ENCODE measurements at places on chromosomes 4 and X.

GRCh38 chr4:85478576-85478975, 3.6 kb downstream of the ARHGAP24 start:
- DNase-seq, result no peak

- DNase-seq, result no peak
Measured at GRCh38 chr4:78363031-78363570, 188.5 kb upstream of the ANXA3 start.

GRCh38 chr4:41119867-41120295, 94.5 kb downstream of the APBB2 start:
- no peak for DNase-seq

DNA sequence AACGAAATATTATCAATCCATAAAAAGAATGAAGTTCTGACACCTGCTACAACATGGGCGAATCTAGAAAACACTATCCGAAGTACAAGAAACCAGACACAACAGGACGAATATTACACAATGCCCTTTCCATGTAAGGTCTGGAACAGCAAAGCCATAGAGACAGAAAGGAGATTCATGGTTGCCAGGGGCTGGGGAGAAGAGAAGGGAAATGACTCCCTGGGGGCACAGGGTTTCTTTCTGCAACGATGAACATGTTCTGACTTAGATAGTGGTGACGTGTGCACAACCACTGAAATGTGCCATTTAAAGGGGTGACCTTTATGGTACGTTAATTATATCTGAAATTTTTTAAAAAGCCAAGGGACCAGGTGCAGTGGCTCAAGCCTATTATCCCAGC, 28.3 kb downstream of the GPR143 start:
- no peak for DNase-seq

DNA sequence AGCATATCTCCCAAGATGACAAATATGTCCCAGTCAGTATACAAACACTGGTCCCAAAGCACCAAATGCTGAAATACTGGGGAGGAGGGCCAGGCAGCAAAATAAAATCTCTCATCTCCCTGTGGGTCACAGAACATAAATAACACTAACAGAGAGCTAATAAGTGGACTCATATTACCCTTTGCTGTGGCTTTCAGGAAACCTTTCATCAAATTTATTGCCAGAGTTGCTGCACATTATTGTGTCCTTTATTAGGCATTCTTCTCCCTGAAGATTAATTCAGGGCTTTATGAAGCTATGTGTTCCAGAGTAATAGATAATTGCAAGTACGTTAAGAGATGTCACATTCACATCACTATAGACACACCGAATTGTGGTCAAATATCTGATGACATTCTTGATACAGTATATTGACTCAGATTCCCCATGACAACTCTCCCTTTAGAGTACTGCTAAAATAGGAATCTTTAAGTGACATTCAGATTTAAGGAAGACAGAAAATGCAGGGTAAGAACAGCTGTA, 124.1 kb upstream of the PRR32 start:
- DNase-seq, result no peak

- DNase-seq, result no peak
Measured at GRCh38 chr4:154491341-154492271, at the start of gene DCHS2. Gene DCHS2, minus strand, starts transcription at chr4:154491799. Its CDS starts 444 bp downstream, at chr4:154491355.

- no peak for DNase-seq
Measured at GRCh38 chrX:50978920-50979682, 68.6 kb downstream of the BMP15 start.

All from MM.1S (cell line).